H7 (cell line): ENCODE measurements at places on chromosomes 2 and 18.

DNA sequence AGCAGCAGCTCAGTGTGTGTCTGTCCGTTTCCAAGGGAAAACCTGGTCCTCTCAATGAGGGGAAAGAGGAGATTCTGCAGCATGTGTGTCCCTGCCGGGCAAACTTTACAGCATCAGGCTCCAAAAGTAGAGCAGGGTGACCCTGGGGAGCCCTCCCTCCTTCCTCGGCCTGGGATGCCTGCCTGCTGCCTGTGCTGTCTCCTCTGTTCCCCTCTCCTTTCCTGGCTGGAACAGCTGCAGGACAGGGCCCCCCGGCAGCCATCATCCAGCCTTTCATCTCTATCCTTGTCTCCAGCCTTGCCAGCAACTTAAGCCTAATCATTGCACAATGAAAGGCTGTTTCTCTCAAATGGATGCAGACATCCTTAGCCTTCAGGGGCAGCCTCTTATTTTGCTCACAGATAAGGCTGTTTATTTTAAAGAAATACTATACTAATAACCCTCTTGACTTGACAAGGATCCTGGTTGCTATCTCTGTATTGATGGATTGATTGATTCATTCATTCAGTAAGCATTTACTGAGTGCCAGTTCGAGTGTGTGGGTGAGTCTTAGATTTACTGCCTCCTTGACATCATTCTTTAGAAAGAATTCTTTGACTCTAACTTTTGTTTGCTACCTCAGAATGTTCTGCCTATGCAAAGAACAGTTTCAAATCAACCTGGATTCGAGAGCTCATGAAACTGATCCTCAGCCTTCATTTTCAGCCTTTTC is 40.6 kb upstream of the EDAR start:
- DNase-seq = no peak

GRCh38 chr2:7633566-7634153 is 716.4 kb downstream of the RNF144A start:
- DNase-seq = no peak

GRCh38 chr18:27227721-27228120 is 42.6 kb upstream of the CHST9 start:
- peak; percentile 29 for DNase-seq

- DNase-seq = no peak
Observed at GRCh38 chr2:146323564-146323963, 1521.3 kb upstream of the ACVR2A start.

- DNase-seq = no peak
Observed at GRCh38 chr18:58314284-58314683, 270.3 kb downstream of the NEDD4L start.
